ENCODE measurements at places on chromosomes 2 and 18.

GRCh38 chr2:44934983-44935728 is 6.3 kb upstream of the SIX3 start:
- no peak for DNase-seq

- DNase-seq: no peak
Observed at GRCh38 chr2:42906111-42906556, 113.8 kb upstream of the HAAO start.

GRCh38 chr2:46024146-46024779 is 272.9 kb upstream of the EPAS1 start:
- DNase-seq: no peak

GRCh38 chr2:151338115-151338514 is 19.3 kb upstream of the TNFAIP6 start:
- no peak for DNase-seq

DNA sequence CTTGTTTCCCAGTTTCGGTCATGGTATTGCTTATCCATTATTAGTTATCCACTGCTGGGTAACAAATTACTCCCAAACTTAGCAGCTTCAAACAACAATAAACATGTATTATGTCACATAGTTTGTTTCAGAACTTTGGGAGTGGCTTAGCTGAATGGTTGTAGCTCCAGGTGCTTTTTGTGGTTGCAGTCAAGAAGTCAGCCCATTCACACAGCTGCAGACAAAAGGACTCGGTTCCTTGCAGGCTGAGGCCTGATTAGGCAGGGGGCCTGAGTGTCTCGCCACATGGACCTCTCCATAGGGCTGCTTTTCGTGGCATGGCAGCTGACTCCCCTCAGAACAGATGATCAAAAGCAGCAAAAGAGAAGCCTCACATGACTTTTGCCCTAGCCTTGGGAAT is 58.2 kb upstream of the ITGA4 start:
- no peak for DNase-seq

DNA sequence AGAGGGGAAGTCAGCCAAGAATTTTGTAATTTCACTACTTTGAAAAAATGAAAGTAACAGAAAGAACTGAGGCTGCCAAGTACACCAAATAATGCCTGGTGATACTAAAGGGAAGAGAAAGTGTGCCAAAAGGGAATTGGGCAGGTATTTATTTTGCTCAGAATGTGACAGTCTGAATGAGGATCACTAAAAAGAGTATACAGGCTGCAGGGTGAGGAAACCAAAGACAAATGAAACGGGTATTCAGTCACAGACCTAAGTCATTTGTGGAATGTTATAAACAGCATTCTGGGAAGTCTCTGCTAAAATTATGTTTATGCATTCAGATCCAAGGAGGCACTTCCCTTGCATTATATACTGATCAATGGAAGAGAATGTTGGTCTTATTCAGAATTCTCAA is 418.6 kb upstream of the SLC39A10 start:
- no peak for DNase-seq

DNA sequence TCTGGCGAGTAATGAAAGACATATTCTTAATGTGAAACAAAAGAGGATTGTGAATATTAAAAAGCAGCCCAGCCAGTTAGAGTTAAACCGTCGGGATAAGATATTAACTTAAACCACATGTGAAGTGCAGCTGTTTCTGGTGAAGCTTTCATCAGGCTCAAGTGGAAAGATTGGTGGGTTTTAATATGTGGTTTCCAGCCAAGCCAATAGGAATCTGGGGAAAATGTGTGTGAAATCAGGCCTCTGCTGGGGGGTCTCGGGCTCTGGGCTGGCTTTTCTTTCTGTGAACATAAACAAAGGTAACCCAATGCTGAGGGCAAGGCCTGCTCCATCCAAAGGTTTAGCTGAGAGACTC is 279.6 kb downstream of the SLC4A3 start:
- no peak for DNase-seq

DNA sequence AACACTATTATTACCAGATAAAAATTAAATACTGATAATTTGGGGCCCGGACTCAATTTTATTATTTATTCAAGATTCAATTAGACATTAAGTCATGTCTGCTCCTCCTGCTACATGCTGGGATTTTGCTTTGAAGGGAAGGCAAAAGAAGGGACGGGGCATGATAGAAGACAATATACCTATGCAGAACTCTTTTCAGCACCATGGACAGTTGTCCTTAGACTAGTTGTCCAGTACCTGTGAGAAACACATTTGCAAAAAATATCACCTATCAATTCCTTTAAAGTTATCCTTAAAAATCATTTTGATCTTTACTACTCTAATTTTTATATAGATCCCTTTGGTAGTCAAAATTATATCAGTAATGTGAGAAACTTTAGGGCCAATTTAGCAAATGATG is 100.2 kb upstream of the SULT1C3 start:
- DNase-seq: no peak

Measured in activated CD8-positive, alpha-beta memory T cell treated with anti-CD3 and anti-CD28 coated beads, Interleukin-2, amount 50 U/mL, for 4 hours (primary cell).